ENCODE measurements at places on chromosomes 3 and 15. TPM values are rescaled to one million over a fixed set of nuclear protein-coding genes. Genes with fewer than 3 reads are reported as not detected.

HRG gene
- 1.1 TPM for total RNA-seq

CAMK2N2 gene
- total RNA-seq, result not detected

RPP14 gene
- total RNA-seq, result 28.9 TPM

CNTN6 gene
- not detected for total RNA-seq

P2RY1 gene
- total RNA-seq, result 0.67 TPM

USF3 gene
- 42.6 TPM for total RNA-seq

SCAANT1 gene
- not detected for total RNA-seq

CPEB1 gene
- 2.5 TPM for total RNA-seq

TGM5 gene
- total RNA-seq, result 1.4 TPM

PLA2G4D gene
- not detected for total RNA-seq

ADAMTS17 gene
- total RNA-seq, result 5.0 TPM

THAP10 gene
- 1.6 TPM for total RNA-seq

LACTB gene
- 38.5 TPM for total RNA-seq

AP3B2 gene
- total RNA-seq, result not detected

TRANK1 gene
- 2.3 TPM for total RNA-seq

TMC3 gene
- total RNA-seq, result not detected

DRD3 gene
- not detected for total RNA-seq

UCN2 gene
- total RNA-seq, result not detected

C3orf49 gene
- not detected for total RNA-seq

Measured in gastrocnemius medialis (tissue), 4 donors.